ENCODE measurements at places on chromosomes 5 and 9.

DNA sequence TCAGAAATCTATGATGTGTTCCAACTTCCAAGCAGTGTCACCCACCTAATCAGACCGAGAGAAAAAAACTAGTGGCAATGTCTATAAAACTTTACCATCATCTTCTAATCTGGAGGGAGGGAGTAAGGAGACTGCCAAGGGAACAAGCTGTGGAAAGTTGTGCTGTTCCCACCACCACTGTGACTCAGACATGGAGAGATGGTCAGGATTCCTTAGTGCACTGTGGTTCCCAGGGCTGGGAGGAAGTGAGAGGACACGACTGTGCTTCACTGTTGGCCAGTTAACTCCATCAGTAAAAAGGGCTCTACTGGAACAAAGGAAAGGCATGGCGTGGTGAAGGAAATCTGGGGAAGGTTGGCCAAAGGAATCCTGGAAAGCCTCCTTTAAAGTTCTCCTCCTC, 18.8 kb downstream of the TICAM2 start:
- DNase-seq = no peak

- DNase-seq = no peak
Measured at GRCh38 chr5:176820937-176821336, 10.6 kb downstream of the UNC5A start.

DNA sequence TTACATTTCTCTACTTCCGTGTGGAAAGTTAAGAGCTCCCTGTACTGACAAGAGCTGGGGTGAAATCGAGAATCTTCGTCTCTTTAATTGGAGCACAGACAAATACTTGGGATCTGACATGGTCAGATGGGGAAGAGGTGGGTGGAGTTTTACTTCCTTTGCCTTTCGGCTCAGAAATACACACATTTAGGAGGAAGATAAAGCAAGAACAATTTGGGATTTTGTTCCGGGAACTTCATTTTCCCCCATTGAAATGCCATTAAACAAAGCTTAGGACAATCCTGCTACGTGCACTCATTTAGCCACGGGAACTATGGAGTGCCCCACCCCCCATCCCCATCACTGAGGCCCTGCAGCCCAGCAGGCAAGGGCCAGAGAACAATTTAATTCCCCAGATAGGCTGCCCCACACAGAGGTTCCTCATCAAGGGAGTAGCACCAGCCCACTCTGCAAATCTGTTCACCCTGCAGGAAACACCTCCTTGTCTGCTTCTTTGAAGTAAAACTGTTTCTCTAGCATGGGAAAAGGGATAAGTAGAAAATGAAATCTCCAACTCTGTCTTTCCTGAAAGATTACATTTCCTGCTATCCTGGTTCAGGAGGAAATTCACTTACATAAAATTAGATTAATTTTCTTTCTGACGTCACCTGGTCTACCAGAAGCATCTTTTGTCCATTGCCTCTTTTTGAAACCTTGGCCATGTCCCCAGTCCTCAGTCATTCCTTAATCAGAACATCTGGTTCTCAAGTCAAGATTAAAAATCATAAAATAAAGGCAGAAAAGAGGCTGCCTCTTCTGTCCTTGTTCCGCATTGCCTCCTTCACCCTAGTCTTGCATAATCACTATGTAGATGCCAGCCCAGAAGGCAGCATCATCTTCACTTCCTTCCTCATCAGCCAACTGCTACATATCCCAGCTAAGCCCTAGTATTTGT, 206.4 kb downstream of the ENC1 start:
- DNase-seq = no peak

DNA sequence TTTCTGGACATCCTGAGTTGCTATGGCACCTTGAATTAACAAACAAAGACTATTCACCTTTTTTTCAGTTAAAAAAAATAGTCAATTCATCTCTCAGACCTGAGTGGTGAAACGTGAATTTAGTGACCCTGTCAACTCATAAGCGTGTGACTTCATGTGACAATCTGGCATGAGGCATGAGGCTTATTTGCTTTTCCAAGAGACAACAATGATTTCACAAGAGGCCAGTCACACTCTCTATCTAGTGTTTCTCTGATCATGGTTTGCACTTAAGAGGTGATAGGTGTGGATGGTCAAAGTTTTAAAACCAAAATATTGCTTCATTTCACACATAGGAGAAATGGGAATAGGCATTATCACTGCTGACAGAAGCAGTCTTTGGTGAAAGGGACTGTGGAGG, 559.6 kb upstream of the ACO1 start:
- DNase-seq = no peak

GRCh38 chr5:160023007-160023907, 14.3 kb downstream of the TTC1 start:
- no peak for DNase-seq

DNA sequence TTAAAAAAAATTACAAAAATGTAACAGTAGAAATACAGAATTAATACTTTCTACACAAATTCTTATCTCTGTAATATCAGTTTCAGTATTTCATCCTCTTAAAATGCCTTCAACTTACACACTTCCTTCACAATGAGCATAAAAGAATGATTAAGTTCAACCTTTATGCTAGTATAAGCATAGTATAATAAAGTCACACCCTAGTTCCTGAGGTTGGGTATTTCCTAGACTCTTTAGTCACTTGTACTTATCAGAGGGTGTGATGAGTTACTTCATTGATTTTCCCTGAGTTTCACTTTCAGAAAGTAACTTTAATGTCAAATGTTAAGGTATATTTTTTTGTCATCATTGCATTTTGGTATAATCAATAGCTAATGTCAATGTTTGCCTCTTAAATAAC, 302.4 kb downstream of the PDE4D start:
- no peak for DNase-seq

DNA sequence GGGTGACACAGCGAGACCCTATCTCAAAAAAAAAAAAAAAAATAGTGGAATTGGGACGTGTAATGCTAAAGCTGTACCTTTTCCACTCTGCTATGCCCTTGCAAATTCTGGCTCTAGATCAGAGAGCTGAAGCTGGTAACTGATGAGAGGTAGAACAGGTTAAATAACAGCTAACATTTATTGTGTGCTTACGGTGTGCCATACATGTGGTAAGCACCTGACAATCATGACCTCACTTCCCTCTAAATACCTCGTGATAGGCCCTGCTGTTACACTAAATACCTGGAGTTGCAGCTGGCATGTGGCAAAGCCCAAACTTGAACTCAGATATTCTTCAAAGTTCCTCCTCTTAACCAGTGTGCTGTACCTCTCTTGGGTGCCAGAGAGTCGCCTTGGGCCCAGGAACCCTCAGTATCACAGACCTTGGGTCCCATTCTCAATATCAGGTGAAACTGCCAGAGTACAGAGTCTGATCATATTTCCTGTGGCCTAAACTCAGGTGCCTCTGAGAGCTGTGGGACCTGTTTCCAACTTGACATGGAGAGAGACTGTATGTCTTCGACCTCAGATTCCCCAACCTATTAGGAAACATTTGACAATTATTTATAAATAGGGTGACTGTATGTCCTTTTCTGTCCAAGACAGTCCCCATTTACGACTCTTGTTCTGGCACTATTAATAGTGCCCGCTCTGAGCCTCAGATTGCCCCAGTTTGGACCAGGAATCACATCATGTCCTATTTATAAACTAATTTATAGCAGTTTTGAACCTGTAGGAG, 4.8 kb downstream of the ARL10 start:
- no peak for DNase-seq

DNA sequence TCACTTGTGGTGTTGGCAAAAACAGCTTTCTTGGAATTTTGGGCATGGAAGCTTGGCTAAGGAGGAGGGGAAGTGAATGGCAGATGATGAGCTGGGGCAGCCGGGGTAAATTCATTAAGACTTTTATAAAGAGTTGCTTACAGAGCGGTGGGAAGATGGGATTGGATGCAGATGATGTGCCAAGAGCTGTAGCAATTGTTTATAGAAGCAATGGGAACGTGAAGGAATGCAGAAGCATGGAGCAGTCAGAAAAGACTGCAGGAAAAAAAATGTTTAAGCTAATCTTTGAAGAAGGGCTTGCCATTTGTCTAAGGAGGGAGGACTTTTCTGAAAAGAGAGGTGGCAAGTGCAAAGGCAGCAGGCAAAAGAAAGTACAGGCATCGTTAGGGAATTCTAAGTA, 86.6 kb upstream of the SHISAL2B start:
- no peak for DNase-seq

Data from stimulated activated CD4-positive, alpha-beta T cell treated with anti-CD3 and anti-CD28 coated beads, Interleukin-1b, Interleukin-23, amount 100 ng/mL, for 48 hours (primary cell).